ENCODE measurements at places on chromosomes 12 and 14. TPM values are rescaled to one million over a fixed set of nuclear protein-coding genes. Genes with fewer than 3 reads are reported as not detected.

DNA sequence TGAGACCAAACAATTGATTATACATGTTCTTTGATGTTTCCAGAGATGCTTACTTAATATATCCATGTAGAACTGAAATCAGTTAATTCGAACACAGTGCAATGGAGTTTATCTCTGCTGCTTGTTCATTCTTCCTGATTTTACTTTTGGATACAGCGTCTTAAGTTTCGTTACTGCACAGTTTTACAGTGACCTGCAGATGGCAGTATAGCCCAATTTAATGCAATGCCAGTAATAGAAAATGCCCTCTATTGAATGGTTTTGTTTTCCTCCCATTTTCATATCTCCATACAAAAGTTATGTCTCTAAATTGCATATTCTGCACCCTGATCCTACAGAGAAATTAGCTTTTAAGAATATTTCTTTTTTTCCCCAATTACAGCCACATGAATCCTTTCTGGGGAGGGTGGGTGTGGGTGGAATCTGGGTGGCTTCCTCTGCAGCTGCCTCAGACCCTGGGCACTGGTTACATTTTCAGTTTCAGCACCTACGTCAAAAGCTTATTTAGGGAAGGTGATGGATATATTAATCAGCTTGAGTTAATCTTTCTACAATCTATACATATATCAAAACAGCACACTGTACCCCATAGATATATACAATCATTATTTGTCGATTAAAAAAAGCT lies 101.1 kb upstream of the DCD start:
- no peak overlapping the region for H3K27ac ChIP-seq
- H3K27me3 ChIP-seq, result no peaks in the 10 kb centered on the region
- H3K4me1 ChIP-seq, result no peaks in the 10 kb centered on the region
- H3K36me3 ChIP-seq, result no peaks in the 10 kb centered on the region
- DNase-seq, result no peak

The TEAD4 gene
- 1.9 TPM for total RNA-seq

DNA sequence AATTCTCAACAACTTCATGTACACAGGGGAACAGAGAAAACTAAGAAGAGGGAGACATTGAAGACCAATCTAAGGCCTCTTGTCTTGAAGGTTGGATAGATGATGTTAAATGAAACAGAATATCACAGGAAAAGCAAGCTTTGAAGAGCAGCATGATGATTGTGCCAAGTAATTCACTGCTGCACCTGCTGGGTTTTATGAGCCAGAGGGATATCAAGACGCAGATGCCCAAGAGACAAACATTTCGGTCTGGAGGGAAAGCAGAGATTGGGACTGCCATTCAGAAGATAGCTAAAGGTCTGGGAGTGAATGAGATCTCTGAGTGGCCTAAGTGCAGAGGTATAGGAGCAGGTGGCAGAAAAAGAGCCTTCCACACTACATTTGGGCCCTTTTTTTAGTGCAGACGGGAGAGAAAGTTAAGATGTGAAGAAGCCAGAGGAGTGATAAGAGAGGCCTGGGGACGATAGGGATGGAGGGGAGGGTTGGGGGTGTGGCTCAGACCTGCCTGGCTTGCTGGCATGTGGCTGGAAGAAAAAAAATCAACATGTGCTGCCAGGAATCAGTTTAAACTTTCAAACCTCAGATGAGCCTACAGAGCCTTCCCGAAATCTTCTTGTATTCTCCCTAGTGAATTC lies 200.6 kb downstream of the AEBP2 start:
- no peaks in the 10 kb centered on the region for H3K36me3 ChIP-seq
- no peak overlapping the region for H3K4me3 ChIP-seq
- no peak overlapping the region for H3K27ac ChIP-seq
- no peaks in the 10 kb centered on the region for H3K4me1 ChIP-seq
- no peak for DNase-seq

The SRRM4 gene
- total RNA-seq, result not detected

- DNase-seq, result no peak
- no peaks in the 10 kb centered on the region for H3K27me3 ChIP-seq
- no peak overlapping the region for H3K27ac ChIP-seq
- H3K4me1 ChIP-seq, result no peaks in the 10 kb centered on the region
- no peak overlapping the region for H3K4me3 ChIP-seq
Observed at GRCh38 chr14:78073028-78073427, 97.1 kb upstream of the NRXN3 start.

DNA sequence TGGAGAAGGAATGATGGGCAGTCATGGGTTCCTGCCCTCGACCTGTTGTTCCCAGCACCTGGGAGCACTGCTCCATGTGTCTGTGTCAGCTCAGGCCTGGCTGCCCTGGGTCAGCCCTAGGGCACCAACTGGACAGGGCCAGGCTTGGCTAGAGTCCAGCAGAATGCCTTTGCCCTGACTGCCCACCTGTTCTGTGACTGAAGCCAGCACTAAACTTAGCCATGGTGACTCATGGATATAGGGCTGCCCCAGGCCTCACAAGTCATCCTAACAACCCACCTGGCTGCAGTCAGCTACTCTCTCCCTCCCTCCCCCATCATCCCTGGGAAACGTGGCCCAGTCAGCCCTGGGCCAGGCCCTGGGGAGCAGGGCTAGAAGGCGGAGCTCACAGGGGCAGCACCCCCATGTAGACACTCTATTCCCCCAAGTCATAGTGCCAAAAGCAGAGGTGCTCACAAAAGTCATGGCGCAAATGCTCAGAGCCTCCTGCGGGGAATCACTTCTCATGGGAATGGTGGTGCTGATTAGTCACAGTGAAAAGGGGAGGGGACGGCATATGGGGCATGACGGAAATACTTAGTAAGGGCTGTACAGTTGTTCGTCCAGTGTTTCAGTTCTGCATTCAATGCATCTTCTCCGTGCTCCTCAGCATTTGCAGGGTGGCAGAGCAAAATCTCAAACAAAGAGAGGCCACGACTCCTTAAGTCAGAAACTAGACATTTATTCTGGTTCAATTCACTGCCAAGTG lies 52.0 kb upstream of the NTF3 start:
- no peaks in the 10 kb centered on the region for H3K36me3 ChIP-seq
- H3K27ac ChIP-seq, result no peak overlapping the region
- H3K27me3 ChIP-seq, result no peaks in the 10 kb centered on the region
- H3K4me3 ChIP-seq, result no peak overlapping the region
- H3K4me1 ChIP-seq, result no peaks in the 10 kb centered on the region
- DNase-seq, result no peak

The ANKS1B gene
- total RNA-seq, result not detected

GRCh38 chr12:31362759-31363415 lies 36.9 kb upstream of the SINHCAF start:
- H3K36me3 ChIP-seq, result no peaks in the 10 kb centered on the region
- DNase-seq, result no peak
- no peak overlapping the region for H3K4me3 ChIP-seq
- no peak overlapping the region for H3K27ac ChIP-seq

The AICDA gene
- not detected for total RNA-seq

All from right lobe of liver (tissue), 6 donors.